Pancreas (tissue), 10 donors: ENCODE measurements at places on chromosomes 11 and 22. TPM values are rescaled to one million over a fixed set of nuclear protein-coding genes. Genes with fewer than 3 reads are reported as not detected.
A peak's percentile ranks its signal among the peaks of the same experiment; 100 is the strongest.

Gene NELL1
- polyA plus RNA-seq, result not detected

Gene DCDC1
- polyA plus RNA-seq, result 1.2 TPM

Gene DEUP1
- 1.1 TPM for polyA plus RNA-seq

Gene IFITM5
- polyA plus RNA-seq, result 1.2 TPM

Gene KBTBD4
- polyA plus RNA-seq, result 3.5 TPM

DNA sequence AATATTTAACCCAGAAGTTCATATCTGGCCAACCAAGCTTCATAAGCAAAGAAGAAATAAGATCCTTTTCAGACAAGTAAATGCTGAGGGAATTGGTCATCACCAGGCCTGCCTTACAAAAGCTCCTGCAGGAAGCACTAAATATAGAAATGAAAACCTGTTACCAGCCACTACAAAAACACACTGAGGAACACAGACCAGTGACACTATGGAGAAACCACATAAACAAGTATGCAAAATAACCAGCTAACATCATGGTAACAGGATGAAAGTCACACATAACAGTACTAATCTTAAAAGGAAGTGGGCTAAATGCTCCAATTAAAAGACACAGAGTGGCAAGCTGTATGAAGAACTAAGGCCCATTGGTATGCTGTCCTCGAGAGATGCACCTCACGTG, 311.4 kb downstream of the DYNC2H1 start:
- DNase-seq, result no peak

GRCh38 chr11:33808228-33808828, 34.0 kb upstream of the FBXO3 start:
- DNase-seq, result peak; percentile 81

- no peak for DNase-seq
Observed at GRCh38 chr11:125892071-125892470, 4.6 kb downstream of the HYLS1 start.

GRCh38 chr22:37180531-37181231, 7.4 kb downstream of the C1QTNF6 start:
- no peak for DNase-seq

GRCh38 chr22:19632668-19633148, 81.6 kb upstream of the SEPTIN5 start:
- no peak for DNase-seq

DNA sequence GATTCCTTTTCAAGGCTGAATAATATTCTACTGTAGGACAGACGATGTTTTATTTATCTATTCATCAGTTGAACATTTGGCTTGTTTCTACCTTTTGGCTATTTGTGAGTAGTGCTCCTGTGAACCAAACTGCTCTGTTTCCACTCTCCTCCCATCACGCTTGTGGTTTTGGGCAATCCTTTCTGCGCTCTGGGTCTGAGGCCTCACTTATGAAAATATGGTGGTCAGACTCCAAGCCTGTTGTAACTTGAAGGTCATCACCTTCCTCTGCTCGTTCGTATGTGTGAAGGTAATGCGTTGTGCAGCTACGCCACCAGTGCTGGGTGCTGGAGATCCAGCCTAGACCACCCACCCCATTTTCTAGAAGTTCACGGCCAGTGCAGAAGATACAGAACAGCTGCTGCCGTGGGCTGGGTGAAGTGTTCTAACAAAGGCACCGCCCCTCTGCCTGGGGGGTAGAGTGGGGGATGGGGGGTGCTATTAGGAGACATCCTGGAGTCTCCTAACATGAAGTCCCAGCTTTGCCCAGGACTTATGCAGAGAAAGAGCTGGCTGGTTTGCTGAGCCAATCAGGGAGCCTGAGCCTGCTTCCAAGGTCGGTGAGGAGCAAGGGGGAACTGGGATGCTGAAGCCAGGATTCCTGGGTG, 21.0 kb downstream of the PTPN5 start:
- no peak for DNase-seq

GRCh38 chr11:13110145-13110544, 101.0 kb downstream of the RASSF10 start:
- no peak for DNase-seq

DNA sequence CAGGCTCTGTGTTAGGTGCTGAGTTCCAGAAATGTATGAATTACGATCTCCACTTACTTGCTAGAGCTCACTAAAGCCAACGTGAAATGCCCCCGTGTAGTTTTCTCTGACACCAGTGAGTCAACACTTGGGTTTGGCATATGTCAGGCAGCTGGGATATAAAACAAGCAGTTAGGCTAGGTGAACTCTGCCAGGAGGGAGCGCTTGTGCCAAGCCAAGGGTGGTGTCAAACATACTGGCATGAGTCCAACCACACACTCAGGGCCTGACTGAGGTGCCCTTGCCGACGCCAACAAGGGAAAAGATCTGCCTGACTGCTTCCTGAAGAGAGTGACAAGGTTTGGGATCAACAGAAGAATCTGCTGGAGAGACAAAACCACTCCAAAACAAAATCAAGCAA, 167.8 kb upstream of the NARS2 start:
- DNase-seq, result peak; percentile 91

- DNase-seq, result no peak
Observed at GRCh38 chr11:117806846-117807245, 9.8 kb upstream of the DSCAML1 start.

DNA sequence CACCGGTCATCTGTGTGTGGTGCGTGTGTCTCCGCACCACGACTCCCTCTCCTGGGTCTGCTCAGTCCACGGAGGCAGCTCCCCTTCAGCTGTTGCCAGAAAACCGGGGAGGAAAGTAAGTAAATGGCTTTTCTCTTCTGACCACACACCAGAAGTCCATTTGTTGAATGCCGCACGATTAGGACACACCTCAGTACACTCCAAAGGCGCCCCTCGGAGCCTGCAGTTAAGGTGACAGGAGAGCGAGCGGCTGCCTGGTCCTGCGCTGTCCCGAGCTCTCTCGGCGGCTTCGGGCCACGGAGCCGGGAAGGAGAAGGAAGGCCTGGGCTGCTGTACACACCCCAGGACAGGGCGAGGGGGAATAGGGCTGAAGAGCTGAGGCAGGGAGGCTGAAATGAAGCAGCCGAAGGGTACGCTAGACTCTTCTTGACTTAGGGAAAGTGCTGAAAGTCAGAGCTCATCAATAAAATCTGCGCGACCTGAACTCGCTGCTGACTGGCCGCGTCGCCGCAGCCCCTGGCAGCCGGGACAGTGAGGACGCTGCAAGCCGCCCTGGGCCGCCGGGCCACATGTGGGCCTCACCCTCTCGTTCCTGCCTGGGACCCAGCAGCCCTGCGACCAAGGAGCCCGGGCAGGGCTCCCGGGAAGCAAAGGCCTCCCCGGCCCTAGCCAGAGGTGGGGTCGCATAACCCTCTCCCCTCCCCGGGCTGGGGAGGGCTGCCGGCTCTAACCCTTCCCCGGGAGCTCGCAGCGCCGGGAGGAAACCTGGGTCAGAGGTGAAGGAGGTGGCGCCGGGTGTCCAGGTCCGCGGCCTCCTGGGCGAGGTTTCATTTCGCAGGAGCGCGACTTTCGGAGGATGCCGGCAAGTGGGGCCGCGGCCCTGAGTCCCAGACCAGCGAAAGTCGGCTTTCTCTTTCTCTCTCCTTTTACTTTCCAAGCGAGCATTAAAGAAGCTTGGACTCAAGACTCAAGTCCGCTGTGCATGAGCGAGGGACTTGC, 1.6 kb upstream of the PAX6 start:
- peak; percentile 75 for DNase-seq
